ENCODE measurements at places on chromosomes 5 and 9.

GRCh38 chr9:11269036-11269435 is 656.2 kb upstream of the PTPRD start:
- DNase-seq = no peak

DNA sequence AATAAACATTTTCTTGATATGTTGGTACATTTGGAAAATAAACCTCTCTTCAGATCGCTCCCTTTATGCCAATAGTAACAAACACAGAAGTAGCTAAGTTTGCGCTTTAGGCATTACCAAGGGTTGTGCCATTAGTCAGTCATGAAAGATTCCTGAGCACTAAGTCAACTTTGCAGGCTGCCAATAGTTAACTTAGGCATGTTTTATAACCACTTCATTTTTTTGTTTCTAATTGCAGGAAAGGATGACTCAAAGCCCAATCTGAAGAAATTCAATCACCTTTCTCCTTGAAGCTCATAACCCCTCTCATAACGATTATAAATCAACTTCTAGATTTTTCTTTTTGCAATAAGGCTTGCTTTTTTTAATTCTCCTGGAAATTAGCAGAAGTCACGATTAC is 517.0 kb downstream of the AGTPBP1 start:
- no peak for DNase-seq

DNA sequence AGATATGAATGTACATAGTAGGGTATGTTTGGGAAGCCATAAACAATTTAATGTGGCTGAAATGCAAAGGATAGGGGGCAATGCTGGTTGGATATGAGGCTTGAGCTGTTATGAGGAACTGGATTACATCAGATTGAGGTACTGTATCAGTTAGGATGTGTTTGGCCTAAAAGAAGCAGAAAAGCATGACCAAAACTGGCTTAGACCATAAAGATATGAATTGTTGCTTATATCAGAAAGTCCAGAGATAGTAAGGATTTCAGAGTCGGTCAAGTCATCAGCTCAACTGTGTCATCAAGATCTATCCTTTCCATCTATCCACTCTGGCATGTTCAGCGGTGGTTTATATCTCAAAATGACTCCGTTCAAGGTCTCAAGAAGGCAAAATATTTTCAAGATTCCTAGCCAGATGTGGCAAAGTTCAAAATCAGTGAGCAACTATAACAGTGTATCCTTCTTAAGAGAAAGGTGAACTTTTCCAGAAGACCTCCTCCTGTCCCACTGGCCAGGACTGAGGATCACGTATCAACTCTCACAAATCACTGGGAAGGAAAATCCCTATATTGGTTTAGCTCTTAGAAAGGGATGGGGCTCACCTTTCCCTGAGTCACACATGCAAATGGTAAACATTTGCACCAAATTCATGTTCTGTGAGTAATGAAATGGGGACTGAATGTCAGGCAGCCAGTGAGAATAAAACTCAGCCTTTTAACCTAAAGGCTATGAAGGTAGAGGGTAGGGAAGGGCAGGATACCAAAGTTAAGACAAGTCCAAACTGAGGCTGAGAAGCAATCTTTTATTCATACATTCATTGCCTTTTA is 257.8 kb downstream of the TRIM32 start:
- no peak for DNase-seq

DNA sequence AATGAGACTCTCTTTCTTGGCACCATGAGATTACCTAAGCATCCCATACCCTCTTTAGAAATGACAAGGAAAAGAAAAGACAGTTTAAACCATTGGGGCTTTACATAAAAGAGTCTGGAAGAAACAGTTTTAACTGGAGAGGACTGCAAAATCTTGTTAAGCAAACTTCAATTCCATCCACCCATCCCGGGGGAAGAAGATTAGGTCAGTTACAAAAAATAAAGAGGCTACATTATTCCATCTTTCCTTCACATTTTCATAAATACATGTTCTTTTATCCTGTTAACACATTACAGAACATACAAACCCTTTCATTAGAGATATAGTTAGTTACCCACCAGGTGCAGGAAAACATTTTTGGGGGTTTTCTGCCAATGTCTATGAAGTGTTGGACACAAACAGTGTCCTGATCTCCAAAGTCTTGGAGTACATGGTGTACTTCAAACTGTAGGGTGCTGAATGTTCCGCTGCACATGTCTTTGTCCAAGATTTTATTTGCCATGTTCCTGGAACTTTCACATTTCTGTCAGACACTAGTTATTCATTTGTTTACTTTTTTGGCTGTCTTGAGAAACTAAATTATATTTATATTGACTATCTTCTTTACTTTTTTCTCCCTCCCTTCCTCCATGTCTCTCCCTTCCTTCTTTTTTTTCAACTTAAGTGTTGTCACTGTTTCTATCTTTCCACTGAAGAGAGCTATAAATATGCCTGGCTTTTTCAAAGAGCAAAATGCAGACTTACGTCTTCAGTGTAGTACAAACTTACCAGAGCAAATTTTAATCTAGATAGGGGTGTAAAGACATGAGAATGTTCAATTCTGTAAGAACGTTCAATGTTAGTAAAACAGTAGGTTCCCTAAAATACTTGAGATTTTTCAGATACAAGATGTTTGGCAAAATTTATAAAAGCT is 410.9 kb upstream of the PRR16 start:
- DNase-seq = no peak

- DNase-seq = no peak
Measured at GRCh38 chr9:100394816-100395215, 32.1 kb upstream of the MSANTD3 start.

DNA sequence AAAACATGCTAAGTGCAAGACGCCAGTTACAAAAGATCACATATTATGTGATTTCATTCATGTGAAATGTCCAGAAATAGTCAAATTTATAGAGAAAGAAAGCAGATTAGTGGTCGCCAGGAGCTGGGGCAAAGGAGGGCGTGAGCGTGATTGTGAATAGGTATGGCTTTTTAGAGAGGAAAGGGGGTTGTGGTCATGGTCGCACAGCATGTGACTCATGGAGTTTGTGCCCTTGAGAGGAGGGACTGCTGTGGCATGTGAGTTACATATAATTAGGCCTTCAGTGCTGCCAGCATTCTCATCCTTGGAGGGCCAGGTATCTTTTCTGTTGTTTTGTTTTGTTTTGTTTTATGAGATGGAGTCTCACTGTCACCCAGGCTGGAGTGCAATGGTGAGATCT is 21.2 kb upstream of the MARCHF6 start:
- no peak for DNase-seq

- no peak for DNase-seq
Measured at GRCh38 chr9:135519179-135519971, 1.9 kb upstream of the LCN1 start.

DNA sequence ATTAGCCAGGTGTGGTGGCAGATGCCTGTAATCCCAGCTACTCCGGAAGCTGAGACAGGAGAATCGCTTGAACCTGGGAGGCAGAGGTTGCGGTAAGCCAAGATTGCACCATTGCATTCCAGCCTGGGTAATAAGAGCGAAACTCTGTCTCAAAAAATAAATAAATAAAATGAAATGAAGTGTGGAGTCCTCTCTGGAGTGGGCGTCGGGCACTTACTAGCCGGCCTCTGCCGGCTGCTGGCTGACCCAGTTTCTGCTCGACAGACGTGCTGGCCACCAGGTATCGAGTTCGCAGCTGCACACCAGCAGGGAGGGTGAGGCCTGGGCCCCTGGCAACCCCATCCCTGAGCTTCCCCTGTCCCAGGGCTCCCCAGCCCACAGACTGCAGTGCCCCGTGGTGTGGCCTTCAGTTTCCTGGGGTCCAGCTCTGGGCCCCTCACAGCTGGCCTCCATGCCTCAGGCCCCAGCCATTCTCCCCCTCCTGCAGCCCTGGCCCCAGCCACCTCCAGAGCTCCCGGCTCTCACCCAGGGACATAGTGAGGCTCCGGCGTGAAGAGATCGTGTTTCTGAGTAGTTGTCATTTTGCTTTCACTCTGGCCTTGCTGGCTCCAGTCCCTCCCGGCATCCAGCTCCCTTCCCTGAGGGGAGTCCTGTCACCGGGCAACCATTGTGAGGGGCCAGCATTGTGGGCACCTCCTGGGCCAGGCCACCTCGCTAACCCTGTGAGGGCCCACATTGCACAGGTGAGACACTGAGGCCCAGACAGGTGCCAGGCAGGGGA is 3.8 kb upstream of the STPG3 start:
- DNase-seq = no peak

DNA sequence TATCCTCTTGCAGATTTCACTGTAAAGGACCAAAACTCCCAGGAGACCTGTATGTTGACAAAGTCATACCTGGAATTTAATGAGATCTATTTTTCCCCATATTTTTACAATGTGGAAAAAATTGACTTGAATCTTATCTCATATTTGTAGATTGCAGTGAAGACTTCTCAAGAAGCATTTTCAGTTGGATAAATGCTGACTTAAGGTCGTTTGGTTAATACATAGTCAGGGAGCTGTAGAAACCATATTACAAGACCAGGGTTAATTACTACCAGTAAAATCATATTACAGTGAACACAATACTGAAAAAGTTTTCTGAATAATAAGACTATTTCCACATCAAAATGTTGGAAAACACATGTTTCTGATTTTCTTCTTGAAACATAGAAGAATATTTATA is 119.8 kb downstream of the ATG10 start:
- no peak for DNase-seq

DNA sequence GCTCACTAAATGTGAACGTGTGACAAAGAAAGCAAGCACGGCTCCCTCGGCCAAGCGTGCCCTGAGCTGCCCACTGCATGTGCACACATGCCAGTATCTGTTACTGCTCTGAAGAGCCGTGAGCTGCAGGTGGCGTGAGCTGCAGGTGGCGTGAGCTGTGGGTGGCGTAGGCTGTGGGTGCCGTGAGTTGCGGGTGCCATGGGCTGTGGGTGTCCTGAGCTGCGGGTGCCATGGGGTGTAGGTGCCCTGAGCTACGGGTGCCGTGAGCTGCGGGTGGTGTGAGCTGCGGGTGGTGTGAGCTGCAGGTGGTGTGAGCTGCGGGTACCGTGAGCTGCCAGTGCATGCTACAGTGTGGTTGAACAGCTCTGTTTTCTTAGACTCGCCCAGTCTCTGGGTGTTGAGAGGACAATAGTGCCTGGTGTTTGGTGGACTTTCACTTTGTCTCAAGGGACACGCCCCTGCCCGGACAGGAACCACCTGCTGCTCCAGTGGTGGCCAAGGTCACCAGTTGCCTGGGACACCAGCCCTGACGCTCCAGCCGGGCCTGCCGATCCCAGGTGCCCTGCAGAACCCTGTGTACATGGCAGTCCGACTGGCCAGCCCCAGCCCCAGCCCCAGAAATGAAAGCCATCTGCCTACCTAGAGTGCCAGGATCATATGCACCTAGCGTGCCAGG is 6.7 kb downstream of the CCDC187 start:
- DNase-seq = no peak

DNA sequence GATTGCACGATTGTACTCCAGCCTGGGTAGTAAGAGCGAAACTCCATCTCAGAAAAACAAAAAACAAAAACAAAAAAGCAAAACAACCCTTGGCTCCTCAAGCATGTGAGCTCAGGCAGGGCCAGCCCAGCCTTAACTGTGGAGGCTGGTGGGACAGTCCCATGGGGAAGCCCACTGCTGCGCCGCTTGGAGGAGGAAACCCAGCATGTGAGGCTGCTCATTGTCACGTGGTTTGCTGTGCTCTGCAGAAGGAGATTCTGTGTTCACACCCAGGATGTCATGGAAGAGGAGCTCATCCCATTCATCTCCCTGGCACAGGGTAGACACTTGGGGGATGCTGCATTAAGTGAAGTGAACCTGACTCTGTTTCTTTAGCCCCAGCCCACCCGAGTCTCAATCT is 4.0 kb downstream of the ZBED3 start:
- DNase-seq = no peak

DNA sequence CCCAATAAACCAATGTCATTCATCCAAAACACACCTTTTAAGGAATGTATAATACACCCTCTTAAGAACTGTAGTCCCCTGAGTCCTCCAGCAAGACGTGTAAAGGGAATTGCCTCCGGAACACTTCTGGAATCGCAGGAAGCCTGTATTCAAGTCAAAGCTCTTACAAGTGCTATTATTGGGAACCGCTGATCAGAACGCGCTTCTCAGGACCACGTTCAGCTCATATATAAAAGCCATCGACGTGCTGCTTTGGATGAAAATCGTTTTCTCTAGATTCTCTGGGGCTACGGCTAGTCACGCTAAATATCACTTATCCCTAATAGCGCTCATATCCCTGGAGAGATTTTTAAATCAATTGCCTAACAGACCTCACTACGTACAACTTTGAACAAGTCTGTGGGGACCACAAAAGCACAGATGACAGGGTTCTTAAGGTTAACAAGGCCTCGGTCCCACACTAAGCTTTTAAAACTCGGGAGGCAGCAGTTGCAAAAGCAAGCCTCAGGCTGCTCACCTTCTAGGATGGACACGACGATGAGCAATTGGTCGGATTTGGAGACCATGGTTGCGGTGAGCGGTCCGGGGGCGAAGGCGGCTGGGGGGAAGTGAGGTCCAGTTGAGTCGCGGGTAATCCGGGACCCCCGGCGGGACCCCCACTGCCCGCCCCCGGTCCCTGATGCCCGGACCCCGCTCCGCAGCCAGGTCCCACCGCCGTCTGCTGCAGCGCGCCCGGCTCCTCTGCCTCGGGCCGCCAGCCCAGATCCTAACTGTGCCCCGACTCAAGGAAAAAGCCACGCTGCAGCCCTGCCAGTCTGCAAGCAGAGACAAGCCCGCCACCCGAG is 548 bp downstream of the CEP120 start:
- DNase-seq = peak; percentile 50

- DNase-seq = peak; percentile 83
Measured at GRCh38 chr5:180209137-180209581, at the start of gene RASGEF1C. TSS of gene RASGEF1C (minus strand) at chr5:180209211. CDS start at chr5:180138052, 71,159 bp downstream.

GRCh38 chr5:10479154-10479721 is 37.6 kb downstream of the ROPN1L start:
- DNase-seq = no peak

DNA sequence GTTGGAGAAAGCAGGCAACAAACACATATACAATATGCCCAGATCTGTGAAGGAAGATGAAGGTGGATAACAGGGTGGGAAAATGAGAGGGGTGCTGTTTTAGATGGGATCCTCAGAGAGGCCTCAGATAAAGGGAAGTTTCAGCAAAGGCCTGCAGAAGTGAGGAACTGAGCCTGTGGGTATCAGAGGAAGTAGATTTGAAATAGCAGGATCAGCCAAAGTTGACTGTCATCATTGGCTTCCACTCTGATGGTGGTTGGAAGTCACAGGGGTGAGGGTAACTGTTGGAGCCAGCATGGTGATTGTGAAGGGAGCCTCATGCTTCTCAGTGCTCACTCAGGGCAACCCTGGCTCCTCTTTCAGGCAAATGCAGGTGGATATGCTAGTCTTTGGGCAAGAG is 607.2 kb upstream of the CLINT1 start:
- DNase-seq = peak; percentile 11

DNA sequence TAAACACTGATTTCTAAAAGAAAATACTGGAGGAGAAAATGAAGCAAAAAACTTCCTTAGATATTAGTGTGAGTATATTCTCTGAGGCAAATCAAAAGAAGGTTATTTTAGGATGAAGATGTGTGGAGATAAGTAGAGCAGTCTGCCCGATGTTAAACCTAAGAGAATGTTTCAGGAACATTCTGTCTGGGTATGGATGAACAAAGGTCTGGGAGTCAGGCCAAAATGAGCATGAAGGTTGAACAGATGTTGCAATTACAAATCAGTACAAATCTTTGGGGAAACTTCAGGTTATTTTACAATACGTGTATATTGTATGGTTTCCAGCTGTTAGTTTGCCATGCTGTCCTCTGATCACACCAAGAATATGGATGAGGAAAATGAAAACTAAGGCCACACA is 14.4 kb upstream of the CEP78 start:
- no peak for DNase-seq

Data from hematopoietic multipotent progenitor cell treated with erythropoietin and hydrocortisone succinate and interleukin-3 and kit ligand, for 6 days (in vitro differentiated cells).